Muscle of leg (tissue), 16 donors: ENCODE measurements at places on chromosomes 6 and 20. TPM values are rescaled to one million over a fixed set of nuclear protein-coding genes. Genes with fewer than 3 reads are reported as not detected.

- DNase-seq = no peak
Observed at GRCh38 chr6:10668126-10668917, 26.1 kb downstream of the C6orf52 start.

- DNase-seq = peak; percentile 72
Observed at GRCh38 chr6:3340894-3341293, 82.1 kb downstream of the PSMG4 start.

DNA sequence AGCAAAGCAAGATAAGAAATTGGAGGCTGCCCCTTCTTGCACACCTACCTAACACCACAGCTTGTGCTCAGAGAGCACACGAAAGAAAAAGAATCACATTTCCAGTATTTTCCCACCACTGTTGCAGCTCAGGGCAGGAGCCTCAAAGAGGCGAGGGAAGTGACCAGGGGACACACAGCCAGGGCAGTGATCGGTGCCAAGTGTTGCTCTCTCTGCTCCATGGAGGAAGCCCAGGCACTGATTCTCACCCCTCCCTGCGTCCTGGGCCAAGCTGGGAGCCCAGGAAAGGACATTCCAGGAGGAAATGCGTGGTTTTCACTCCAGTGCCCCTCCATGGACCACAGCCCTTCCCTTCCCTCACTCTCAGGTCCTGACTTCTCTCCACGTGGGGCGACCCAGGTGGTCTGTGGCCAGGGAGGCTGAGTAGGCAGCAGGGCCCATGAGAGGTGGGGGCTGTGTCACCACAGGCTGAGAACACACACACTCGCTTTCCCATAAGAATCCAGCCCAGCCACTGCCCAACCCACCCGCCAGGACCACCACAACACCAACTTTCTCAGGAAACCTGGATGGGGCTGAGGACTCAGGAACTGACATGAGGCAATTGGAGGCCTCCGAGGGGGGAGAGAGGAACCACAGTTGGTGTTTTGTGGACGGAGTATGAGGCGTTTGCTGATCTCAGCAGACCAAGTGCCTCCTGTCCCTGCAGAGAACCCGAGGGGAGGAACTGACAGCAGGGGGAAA, 81.7 kb upstream of the MAFB start:
- DNase-seq = peak; percentile 69

DNA sequence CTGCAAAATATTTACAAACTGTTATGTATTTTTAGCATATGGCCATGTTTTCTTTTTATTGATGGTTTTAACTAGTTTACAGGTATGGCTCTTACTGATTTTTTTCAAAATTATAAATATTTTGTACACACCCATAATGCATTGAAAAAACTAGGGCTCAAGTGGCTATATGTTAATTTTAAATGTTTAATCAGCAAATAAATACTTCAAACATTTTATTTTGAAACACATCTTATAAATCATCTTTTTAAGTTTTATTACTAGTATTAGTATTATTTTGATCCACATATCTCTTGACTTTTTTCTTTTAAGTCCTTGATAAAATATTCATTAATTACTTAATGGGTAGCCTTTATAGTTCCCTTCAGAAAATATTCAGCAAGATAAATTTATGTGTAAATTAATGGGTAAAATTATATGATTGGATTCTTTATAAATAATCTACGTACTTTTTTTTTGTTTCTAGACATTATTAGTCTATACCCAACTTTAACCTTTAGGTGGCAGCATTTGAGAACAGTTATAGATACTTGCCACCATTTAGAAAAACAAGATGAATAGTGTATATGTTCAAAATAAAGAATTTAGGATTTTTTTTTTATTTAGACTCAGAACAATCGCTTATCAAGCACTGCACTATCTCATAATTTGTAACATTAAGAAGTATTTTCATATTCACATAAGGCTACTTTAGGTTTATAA, 241.9 kb downstream of the ADGRB3 start:
- DNase-seq = peak; percentile 31

DNA sequence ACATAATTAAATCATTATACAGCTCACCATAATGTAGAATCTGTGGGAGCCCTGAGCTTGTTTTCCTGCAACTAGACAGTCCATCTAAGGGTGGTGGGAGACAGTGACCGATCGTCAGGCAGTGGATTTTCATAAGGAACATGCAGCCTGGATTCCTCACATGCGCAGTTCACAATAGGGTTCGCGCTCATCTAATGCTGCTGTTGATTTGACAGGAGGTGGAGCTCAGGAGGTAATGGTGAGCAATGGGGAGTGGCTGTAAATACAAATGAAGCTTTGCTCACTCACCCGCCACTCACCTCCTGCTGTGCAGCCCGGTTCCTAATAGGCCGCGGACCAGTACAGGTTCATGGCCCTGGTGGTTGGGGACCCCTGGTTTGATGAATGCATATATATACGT, 141.5 kb downstream of the TBC1D7 start:
- DNase-seq = no peak

DNA sequence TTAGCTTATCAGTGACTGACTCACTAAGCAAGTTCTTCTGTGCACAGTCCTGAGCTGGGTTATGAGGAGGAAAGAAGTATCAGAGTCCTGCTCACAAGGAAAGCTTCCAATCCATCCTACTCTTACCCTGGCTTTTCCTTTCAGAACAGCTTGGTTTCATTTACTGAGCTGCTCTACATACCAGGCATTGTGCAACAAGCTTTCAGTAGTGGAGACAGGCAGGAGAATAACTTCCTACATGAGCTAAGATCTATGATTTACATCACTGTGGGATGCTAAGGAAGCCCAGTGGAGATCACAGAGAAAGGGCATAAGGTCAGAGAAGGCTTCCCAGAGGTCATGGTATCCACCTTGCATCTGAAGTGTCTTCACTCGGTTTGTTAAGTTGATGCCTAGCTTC, 144.5 kb downstream of the MAP3K7 start:
- no peak for DNase-seq

GRCh38 chr6:4743926-4744325, 32.3 kb upstream of the CDYL start:
- no peak for DNase-seq

Gene SYNDIG1
- 2.5 TPM for total RNA-seq

Gene HSPA12B
- total RNA-seq = 18.3 TPM

Gene RAD21L1
- total RNA-seq = not detected

Gene AVP
- 0.18 TPM for total RNA-seq

Gene DACT2
- total RNA-seq = 2.0 TPM
